ENCODE measurements at places on chromosomes 2 and 18.
A peak's percentile ranks its signal among the peaks of the same experiment; 100 is the strongest.

DNA sequence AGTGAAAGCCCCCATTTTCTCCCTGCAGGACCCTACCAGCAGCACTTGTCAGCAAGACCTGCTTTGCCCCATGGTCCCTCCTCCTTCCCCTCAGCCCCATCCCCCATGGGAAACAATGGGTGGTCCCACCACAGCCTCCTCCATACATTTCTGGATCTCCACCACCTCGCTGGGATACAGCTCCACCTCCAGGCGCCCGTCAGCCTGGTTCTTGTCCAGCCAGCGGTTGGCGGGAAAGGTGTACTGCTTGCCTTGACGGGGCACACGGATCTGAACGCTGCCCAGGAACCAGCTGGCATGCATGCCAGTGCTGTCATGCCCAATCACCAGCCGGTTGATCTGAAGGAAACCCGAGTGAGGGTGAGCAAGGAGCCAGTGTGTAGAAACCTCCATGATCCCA is 90.9 kb downstream of the LOXHD1 start:
- no peak for DNase-seq

- DNase-seq: peak; percentile 68
These were observed 81.9 kb upstream of the CHRNA1 start for GRCh38 chr2:174846218-174846617.

DNA sequence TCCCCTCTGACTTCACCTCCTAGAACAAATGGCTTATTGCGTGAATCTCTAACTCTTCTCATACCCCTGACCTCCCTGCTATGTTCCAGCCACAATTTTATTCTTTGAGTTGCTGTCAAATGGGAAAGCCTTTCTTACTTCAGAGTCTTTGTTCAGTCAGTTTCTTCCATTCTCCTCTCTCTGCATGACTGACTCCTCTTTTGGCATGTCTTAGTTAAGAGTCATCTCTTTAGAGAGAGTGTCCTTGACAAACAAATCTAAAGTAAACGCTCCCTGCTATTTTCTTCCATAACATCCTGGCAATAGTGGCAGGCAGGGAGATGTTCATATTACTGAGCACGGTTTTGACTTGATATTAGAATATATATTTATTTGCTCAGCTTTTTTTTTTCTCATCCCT is 170.7 kb upstream of the ERBB4 start:
- DNase-seq: no peak

- no peak for DNase-seq
These were observed 101.2 kb downstream of the DGKD start for GRCh38 chr2:233455491-233455890.

- DNase-seq: no peak
These were observed 265.9 kb downstream of the TFCP2L1 start for GRCh38 chr2:121019071-121019470.

GRCh38 chr18:69715191-69715795 is 232.4 kb downstream of the CD226 start:
- peak; percentile 21 for DNase-seq

- no peak for DNase-seq
These were observed 49.0 kb upstream of the MC4R start for GRCh38 chr18:60421356-60422118.

DNA sequence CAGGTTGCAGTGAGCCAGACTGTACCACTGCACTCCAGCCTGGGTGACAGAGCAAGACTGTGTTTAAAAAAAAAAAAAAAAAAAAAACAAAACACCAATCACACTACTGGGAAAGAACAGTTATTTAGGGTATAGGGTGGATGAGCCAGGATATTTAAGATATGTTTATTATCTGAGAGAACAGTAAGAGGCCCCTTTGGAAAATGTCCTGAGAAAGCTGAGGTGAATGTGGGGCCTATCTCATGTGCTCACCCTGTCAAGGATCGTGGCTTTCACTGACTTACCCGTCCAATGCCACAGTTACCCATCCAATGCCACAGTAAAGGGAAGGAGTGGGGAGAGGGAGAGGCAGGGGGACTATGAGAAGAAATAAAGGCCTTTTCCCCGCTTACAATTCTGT is 19.9 kb upstream of the ENOSF1 start:
- DNase-seq: no peak

DNA sequence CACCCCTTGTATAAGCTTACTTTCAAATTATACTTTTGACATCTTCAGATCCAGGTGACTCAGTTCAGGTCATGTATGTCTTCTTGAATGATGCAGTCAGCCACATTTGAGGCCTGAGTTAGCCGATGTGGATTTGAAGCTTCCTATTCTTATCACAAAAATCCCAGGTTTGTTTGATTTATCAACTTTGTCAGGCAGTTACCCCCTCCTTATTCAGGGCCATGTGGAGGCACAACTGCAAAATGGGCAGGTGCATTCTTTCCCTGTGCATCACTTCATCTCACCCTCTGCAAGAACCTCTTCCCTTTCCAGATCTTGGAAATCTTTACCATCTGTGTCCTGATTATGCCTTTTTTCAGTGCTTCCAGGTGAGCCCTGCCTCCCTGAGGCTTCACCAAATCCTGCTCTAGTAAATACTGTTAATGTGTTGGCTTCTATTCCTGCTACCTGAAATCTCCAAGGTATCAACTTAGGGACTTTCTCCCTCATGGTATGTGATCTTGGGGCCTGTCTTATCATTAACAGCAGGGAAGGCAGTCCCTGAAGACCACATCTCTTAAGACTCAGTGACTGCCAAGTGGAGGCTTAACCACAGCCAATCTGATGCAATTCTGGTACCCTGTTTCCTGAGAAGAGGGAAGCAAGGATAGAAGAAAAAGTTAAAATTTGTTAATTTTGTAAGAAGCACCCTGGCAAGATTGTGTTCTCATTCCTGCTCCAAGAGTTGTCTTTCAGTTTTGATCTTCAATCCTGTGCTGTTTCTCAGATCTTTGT is 9.4 kb upstream of the ARHGAP28 start:
- DNase-seq: no peak
